Dermis microvascular lymphatic vessel endothelial cell (primary cell): ENCODE measurements at places on chromosomes 3 and 15. TPM values are rescaled to one million over a fixed set of nuclear protein-coding genes. Genes with fewer than 3 reads are reported as not detected.

WDR72 gene
- total RNA-seq: not detected in 2 replicates

CLSTN2 gene
- total RNA-seq: under 0.01 and 0.13 TPM in 2 replicates

PPM1L gene
- 0.51 TPM in 2 replicates for total RNA-seq

ARRDC4 gene
- total RNA-seq: 0.90 and 1.6 TPM in 2 replicates
